Stimulated activated CD8-positive, alpha-beta memory T cell treated with anti-CD3 and anti-CD28 coated beads, Interleukin-2, amount 100 ng/mL, for 48 hours (primary cell): ENCODE measurements at places on chromosomes 7 and 10.

GRCh38 chr10:121437596-121437995 lies 160.6 kb downstream of the FGFR2 start:
- no peak for DNase-seq

- no peak for DNase-seq
These were observed 444.4 kb upstream of the CHRM2 start for GRCh38 chr7:136424058-136424457.

- DNase-seq = no peak
These were observed 601 bp downstream of the ADAM8 start for GRCh38 chr10:133276100-133276434.

- no peak for DNase-seq
These were observed 36.4 kb upstream of the FIGNL1 start for GRCh38 chr7:50486512-50486911.

- DNase-seq = no peak
These were observed 187.7 kb downstream of the GFRA1 start for GRCh38 chr10:116085323-116085722.

GRCh38 chr7:139982927-139983920 lies 79.5 kb downstream of the PARP12 start:
- DNase-seq = no peak

DNA sequence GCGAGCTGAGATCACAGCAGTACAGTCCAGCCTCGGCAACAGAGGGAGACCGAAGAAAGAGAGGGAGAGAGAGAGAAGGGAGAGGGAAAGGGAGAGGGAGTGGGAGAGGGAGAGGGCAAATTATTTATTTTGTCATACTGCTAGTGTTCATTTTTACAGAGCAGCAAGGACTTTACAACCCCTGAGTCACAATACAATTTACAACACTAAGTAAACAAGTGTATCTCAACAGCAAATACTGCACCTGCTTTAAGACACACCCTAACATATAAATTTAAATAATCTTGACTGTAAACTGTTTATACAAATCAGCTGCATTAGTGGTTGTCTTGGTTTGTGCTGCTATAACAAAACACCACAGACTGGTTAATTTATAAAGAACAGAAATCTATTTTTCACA lies 27.2 kb downstream of the HTR5A start:
- DNase-seq = no peak

- no peak for DNase-seq
These were observed 211.4 kb downstream of the HERPUD2 start for GRCh38 chr7:35483568-35483967.

- no peak for DNase-seq
These were observed 102.0 kb upstream of the FAM20C start for GRCh38 chr7:90111-91063.

- no peak for DNase-seq
These were observed 2.5 kb downstream of the HMX2 start for GRCh38 chr10:123150271-123150985.

- no peak for DNase-seq
These were observed 224.7 kb downstream of the GRID1 start for GRCh38 chr10:86141896-86142295.
